OCI-M1 (cell line): ENCODE measurements at places on chromosomes 7 and 10.

DNA sequence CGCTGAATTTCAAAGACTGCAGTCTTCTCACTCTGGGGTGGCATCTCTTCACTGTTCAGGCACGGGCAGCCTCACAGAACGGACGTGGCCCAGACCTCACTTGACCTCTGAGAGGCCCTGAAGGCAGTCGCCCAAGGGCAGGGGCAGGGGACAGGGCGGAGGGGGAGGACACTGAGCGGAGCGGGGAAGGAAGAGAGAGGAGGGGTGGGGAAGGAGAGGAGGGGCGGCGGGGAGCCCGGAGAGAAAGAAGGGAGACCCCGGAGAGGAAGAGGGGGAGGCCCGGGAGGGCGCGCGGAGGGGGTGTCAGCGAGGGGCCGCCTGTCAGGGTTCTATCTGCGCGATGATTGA is 58.7 kb upstream of the COMTD1 start:
- DNase-seq, result no peak

DNA sequence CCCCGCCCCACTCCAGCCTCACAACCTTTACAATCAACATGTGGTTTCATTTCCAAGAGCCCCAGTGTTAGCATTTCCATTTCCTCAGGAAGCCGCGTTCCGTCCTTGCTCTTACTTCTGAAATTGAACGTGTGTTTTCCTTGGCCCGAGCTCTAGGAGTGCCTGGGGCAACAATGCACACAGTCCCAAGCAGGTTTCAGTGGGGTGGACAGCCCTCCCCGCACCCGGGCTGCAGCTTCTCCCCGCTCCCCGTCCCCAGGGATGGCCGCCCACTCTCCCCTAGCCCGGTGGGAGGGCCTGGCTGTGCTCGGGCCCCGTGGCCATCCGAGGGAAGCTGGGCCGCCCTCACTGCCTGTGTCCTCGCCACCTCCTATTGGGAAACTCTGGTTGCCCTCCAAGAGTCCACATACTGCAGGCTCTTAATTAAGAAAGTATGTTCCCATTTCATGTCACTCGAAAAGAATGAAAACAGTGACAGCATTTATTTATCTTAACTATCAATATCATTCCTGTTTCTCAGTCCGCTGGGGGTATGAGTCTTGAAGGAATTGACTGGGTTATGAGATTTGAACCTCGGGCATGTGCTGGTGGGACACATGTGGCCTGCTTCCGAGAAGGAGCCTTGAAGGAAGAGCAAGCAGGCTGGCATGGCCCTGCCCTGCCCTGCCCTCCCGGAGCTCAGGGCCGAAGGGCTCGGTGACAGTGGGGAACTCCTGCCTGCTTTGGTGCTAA is 163.8 kb downstream of the GRK5 start:
- no peak for DNase-seq

DNA sequence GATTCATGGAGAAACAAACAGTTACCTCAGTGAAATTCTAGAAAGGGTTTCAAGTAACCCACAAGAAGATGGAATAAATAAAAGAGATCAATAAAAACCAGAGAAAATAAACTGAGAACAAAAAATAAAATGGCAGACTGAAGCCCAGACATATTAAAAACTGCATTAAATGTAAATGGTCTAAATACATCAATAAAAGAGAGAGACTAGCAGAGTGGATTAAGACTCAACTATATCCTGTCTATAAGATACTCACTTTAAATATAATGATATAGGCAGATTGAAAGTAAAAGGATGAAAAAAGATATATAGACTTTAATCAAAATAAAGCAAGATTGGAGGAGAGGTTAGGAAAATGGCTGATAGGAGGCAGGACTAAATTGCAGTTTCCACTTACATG is 18.8 kb upstream of the EBF3 start:
- DNase-seq, result no peak

GRCh38 chr7:103679151-103680132 is 233.4 kb upstream of the SLC26A5 start:
- no peak for DNase-seq

DNA sequence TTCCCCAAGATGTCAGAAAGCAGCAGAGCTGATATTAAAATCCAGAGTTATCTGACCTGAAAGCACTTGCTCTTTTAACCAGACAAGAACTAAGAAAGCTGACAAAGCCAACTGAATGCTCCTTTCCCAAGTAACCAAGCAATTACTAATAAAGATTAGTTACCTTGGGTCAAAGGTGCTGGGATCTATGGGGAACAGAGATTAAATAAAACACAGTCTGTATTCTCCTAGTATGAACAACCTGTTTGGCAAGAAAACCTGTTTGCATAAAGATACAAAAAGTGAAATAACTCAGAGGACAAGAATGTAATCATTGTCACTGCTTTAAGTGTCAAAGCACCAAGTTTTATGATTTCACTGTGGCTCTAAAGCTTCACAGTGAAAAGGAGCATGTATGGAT is 35.7 kb downstream of the ITPRID1 start:
- DNase-seq, result no peak

DNA sequence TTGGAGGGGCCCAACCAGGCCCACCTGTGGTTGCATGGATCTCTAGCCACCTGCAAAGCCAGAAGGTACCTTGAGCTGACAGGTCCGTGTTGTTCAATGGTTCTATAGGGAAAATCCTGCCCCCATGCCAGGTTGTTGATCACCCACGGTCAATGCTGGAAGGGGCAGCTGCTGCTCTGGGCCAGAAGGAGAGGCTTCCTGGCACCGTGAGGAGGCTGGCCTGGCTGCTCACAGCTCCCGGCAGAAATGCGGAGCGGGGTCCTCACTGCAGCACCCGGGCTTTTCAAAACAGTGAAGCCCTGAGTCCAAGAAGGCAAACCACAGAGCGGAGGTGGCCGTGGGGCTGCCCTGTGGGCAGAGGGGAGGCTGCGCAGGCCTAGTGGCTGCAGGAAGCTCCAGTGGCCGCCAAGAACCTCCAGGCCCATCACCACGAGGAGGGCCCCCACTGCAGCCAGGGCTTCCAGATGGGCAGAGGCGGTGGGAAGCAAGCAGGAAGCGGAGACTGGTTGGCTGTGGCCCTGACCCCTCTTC is 25.0 kb upstream of the GPR146 start:
- DNase-seq, result no peak

DNA sequence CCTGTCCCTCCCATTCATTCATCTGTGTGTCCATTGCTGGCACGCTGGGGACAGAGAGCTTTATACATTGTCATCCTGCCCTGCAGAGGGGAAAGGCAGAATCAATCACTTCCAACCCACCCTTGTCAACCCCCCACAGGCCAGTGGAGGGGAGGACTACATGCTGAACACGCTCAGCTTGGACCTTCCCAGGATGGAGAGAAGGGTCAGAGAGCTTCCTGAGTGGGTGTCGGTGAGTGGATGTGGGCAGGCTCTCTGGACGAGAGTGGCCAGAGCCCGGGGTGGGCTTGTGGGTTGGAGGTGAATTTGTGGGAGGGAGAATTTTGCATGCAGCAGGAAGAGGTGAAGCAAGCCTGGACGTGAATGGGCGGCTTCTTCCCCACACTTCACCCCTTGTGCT is 93.9 kb downstream of the DNAJB6 start:
- no peak for DNase-seq

DNA sequence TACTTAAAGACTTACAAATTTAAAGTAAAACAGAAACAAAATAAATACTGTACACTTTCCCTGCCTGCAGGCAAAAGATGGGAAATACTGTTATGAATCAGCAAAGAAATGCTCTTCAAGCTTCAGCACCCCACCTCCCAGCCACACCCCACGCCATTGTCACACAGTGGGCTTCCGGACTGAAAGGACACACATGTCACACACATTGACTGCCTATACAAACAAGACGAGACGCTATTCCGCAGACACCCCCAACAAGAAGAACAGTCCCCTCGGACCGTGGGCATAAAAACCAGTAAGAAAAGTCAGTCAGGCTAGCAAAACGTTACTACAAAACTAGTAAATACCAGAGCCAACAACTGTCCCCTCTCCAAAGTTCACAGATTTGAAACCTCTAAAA is 22.2 kb upstream of the PARP12 start:
- no peak for DNase-seq

DNA sequence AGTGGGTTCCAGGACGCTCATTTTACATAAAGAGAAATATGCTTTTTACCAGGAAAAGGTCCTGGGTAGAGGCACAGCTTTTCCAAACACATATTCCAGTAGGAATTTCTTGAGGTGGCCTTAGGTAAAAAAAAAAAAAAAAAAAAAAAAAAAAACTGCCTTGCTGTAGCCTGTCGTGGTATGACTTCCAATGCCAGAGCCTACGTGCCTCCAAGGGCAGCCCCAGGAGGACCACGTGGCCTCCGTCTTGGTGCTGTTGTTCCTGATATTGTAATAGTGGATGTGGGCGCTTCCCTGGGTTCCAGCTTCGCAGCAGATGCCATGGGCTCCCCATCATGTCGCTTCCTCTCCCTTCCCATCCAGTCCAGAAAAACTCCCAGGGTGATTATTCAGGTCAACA is 49.3 kb downstream of the PRKAG2 start:
- no peak for DNase-seq

- no peak for DNase-seq
Measured at GRCh38 chr10:71630168-71630567, 89.4 kb downstream of the C10orf105 start.

- DNase-seq, result no peak
Measured at GRCh38 chr7:141001546-141001945, 13.2 kb downstream of the MRPS33 start.

DNA sequence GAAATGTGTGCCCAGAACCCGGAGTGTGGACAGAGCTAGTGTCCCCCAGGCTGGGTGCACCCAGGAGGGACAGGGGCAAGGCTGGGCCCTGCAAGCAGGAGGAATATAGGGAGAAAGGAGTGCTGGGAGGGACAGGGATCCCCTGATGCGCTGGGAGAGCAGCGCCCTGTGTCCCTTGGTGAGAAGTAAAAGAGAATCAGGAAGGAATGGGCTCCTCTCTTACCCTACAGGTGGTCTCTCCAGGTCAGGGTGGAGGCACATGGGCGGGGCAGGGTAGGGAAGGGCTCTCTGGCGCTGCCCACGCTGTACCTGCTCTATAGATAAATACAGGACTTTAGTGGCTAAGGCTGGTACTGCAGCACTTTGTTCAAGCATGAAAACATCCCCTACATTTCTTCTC is 753.8 kb downstream of the GRID1 start:
- no peak for DNase-seq

GRCh38 chr10:85888004-85888403 is 478.6 kb downstream of the GRID1 start:
- DNase-seq, result no peak

- DNase-seq, result no peak
Measured at GRCh38 chr7:24340727-24341126, 56.7 kb downstream of the NPY start.

- no peak for DNase-seq
Measured at GRCh38 chr10:127259347-127259746, 63.0 kb upstream of the INSYN2A start.

DNA sequence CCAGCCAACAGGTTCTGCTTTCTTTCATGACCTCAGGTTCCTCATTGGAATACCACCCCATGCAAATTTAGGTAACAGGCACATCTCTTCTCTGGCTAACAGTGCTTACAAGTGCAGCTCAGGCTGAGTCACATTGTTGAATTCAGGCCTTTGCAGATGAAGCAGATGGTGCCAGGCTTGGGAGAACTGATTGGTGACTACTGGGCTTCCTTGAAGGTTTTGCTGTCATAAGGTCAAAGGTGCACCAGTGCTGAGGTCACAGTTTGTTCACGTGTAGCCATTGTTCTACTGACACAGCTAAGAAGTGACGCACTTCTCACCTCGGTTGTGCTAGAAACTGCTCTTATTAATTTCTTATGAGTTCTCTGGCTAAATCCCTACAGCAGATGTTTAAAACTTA is 128.6 kb upstream of the BMPER start:
- no peak for DNase-seq

DNA sequence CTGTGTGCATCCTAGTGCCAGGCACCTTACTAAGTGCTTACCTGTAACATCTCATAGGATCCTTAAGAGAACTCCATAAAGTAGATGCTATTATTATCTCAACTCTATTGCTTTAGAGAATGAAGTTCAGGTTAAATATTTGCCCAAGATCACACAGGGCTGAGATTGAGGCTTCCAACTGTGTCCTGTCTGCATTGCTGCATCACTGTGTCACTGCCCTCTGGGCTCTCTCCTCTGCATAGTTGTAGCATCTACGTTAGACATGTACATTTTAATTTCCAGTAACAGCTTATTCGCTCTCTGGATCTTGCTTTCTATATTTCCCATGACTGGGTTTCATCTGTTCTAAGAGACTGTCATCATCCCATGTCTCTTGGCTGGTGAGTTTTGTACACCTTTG is 63.6 kb upstream of the FZD8 start:
- no peak for DNase-seq

- no peak for DNase-seq
Measured at GRCh38 chr10:33414841-33415240, 80.4 kb upstream of the NRP1 start.

GRCh38 chr10:85787881-85788280 is 578.7 kb downstream of the GRID1 start:
- no peak for DNase-seq

DNA sequence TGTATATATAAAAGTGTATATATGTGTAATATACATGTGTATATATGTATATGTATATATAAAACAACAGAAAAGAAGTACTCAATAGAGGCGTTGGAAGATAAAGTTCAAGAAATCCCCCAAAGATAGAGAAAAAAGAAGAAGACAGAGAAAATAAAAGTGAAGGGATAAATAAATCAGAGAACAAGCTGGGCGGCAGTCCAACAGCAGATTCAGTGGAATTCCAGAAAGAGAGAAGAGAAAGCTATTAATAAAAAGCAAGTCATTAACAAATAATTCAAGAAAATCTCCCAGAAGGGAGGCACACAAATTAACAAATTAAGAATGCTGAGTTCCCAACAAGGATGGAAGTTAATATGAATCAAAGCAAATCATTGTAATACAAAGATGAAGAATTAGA is 59.3 kb upstream of the RNF148 start:
- no peak for DNase-seq

- no peak for DNase-seq
Measured at GRCh38 chr7:91086200-91086599, 178.0 kb upstream of the FZD1 start.

DNA sequence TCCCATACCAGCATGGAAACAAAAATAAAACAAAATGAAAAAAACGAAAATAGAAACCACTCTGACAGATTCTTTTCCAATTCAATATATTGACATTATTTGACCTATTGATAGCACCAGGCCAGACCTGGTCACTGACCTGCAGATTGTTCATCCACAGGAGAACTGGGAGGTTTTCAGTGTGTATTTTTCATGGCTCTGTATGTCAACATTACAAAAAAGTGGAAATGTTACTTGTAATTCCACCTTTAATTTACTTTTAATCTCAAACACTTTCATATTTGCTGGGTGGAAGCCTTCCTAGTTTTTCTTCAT is 2.9 kb downstream of the HKDC1 start:
- DNase-seq, result no peak
